ENCODE measurements at places on chromosomes 4 and X.

- no peak for DNase-seq
Measured at GRCh38 chrX:48703642-48704481, 7.3 kb downstream of the SUV39H1 start.

GRCh38 chr4:148716431-148717052 is 274.3 kb upstream of the NR3C2 start:
- DNase-seq, result no peak

DNA sequence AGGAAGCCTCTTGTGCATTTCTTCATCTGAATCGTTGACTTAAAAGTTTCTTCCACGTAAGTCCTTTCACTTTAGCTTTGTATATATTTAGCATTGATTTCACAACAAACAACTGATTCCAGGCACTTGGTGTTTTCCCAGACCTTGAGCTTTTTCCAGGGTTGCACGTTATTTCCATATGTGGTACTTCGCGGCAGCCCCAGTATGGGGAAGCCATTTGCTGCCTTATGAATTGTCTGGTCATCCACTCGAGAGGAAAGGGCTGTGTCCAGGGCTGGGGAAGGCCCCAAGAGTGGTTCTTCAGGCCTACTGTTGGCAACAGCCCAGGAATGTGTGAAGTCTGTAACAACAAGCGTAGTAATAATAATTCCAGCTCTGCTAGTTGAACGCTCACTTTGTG is 2.8 kb upstream of the TLR8 start:
- DNase-seq, result no peak

DNA sequence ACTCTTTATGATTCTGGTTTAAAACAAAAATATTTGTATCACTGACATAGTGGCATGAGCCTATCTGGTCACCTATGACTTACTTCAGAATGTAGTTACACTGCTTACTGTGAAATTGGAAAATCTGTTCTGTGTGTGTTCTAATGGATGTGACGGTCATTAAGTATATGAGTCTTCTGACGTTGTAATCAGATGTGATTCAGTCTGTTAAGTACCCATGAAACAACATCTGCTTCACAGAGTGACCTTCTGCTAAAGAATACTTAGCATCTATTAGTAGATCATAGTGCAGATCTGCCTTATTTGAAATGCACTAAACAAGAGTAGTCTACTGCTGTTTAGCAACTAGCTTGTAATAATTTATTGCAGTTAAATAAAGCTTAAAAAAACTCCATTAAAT is 317.1 kb downstream of the DCTD start:
- no peak for DNase-seq

GRCh38 chrX:134679644-134680043 is 21.4 kb upstream of the PLAC1 start:
- DNase-seq, result no peak

DNA sequence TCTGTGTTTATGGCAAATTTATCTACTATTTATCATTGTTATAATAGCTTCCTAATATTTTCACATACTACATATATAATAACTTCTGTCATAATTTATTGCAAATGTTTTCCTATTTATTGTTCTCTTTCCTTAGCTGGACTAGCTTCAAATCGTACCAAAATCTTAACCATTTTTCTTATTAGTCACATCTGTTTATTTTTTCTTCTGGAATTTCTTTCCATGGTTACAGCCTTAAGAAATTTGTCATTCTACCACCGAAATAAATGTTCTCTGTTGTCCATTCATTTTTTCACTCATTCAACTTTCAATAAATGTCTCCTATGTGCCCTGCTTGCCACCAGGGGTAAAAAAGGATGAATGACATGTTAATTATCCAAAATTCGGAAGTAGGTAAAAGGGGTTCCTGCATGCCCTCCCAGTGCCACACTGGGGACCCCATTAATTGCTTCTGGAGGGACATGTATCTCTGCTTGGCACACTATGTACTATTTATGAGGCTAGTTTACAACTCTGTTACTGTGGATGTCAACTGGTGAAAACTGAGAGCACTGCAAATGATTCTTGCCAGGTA is 182.1 kb downstream of the SH3KBP1 start:
- no peak for DNase-seq

GRCh38 chr4:115272185-115272584 is 158.8 kb upstream of the NDST4 start:
- no peak for DNase-seq

- DNase-seq, result peak; percentile 76
Measured at GRCh38 chr4:70734168-70734954, 12.6 kb downstream of the RUFY3 start.

GRCh38 chr4:19033816-19034733 is 1012.5 kb upstream of the LCORL start:
- DNase-seq, result no peak

GRCh38 chr4:139214039-139214534 is 37.1 kb upstream of the ELF2 start:
- peak; percentile 30 for DNase-seq

- DNase-seq, result peak; percentile 62
Measured at GRCh38 chr4:140149846-140150635, 3.9 kb downstream of the MAML3 start.

GRCh38 chr4:9146967-9147366 is 23.2 kb upstream of the FAM90A26 start:
- DNase-seq, result no peak

DNA sequence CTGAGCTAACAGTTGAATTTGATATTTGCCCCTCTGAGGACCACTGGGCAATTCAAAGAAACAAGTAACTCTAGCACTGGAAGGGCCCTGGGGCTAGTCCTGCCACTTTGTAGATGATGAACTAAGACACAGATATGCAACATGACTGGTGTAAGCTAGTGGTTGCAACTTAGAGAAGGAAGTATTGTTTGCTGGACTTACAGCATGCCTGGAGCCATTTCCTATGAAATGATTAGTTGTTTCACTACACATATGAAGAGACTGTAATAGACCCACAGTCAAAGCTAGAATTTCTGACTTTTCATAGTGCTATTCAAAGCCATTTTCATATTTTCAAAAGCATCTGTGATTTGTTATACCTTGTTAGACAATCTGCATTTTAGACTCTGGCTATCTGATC is 96.2 kb downstream of the TSPAN7 start:
- no peak for DNase-seq

DNA sequence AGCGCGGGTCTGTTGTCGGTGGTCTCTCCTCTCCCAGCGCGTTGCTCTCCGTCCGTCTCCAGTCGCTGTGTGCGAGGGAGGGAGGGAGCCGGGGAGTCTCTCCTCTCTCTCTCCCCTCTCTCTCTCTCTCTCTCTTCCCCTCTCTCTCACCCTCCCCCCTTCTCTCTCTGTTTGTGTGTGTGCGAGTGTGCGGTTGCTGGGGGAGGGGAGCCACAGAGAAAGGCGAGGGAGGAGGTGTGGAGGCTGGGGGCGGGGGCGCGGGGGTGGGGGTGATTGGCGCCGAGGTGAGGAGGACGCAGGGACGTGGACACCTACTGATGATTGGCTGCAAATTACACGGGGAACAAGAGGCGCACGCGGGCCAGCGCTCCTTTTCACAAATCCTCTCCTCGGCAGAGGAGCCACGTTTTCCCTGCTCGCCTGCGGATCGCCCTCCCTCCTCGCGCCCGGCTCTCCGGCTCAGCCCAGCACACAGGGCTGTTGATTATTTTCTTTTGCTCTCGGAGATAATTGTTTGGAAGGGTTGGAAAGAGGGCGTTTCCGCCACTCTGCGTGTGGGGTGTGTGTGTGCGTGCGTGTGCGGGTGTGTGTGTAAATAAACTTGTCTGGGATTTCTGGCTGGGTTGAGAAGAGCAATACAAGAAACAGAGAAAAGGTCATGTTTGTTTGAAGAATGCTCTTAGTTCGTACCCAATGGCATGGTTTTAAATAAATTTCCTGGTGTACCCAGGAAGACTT is at the start of gene CXXC4:
Gene CXXC4 (minus strand): TSS at position 73 of the 738 bp plus-strand sequence. CDS start 3,092 bp downstream, outside the sequence.
- peak; percentile 59 for DNase-seq

DNA sequence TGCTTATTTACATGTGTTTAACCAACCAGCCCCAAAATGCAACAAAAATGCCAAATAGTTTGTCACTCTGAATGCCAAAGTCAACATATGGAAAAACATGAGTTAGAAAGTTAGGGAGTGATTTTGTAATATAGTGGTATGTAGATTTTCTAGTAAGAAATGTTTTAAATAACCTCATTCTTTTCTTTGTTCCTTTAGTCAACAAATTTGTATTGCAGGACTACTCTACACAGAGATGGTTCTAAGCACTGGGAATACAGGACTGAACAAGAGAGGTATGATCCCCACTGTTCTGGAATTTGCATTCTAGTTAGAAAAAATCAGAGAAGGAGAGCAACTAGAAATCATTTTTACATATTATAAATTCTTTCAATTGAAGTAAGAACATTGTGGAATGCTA is 218.8 kb upstream of the ANXA10 start:
- DNase-seq, result no peak

DNA sequence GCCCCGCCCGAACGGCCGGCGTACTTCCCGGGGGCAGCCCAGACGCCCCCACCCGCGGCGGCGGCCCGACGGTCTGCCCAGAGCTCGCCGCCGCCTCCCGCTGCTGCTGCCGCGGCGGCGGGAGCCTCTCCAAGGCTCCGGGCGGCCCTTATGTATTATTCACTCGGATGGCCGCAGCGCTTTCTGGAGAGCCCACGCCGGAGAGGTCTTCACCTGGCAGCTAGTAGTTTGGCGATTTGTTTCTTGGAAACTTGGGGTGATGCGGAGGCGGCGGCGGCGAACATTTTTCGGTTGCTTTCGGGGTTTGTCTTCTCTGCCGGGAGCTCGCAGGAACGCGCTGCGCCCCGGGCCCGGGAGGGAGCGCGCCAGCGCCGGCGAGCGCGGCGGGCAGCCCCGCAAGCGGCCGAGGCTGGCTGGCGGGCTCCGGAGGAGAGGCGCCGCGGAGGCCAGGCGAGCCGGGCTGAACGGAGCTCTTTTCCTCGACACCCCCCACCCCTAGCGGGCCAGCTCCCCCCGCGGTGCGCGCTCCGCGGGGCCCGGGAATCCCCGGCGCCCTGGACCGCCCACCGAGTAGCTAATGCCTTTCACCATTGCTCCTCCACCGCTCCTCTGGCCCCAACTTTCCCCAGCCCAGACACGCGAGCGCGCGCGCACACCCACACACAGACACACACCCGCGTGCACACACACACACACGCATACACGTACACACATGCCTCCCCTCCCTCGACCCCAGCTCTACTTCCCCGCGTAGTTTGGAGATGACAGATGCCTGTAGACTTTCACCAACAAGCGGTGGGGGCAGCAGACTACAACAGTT is 113.5 kb downstream of the DHX15 start:
- DNase-seq, result peak; percentile 30

DNA sequence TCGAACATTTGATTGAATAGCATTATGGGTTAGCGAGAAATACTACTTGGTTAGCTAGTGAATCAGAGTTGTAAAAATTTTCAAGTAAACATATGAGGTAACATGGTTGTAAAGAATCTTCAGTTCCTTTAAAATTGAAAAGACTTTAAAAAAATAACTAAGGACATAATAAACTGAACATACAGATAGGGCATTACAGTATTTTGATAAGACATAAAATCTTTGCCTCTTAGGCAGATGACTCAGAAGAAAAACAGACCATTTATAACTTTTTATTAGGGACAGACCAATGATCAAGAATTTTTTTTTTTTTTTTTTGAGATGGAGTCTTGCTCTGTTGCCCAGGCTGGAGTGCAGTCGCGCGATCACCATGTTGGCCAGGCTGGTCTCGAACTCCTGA is 43.1 kb downstream of the PNMA5 start:
- DNase-seq, result no peak

- no peak for DNase-seq
Measured at GRCh38 chr4:183541010-183541751, 36.3 kb downstream of the ING2 start.

All from CD4-positive, alpha-beta T cell treated with Interleukin-17A for 1 hour (primary cell).